ENCODE measurements at places on chromosomes 3 and 15.

GRCh38 chr3:23795096-23795495, 10.7 kb upstream of the UBE2E1 start:
- no peak for DNase-seq

GRCh38 chr15:56744701-56745683, 11.7 kb upstream of the ZNF280D start:
- no peak for DNase-seq

- DNase-seq = no peak
Measured at GRCh38 chr3:25586553-25586952, 78.2 kb downstream of the TOP2B start.

DNA sequence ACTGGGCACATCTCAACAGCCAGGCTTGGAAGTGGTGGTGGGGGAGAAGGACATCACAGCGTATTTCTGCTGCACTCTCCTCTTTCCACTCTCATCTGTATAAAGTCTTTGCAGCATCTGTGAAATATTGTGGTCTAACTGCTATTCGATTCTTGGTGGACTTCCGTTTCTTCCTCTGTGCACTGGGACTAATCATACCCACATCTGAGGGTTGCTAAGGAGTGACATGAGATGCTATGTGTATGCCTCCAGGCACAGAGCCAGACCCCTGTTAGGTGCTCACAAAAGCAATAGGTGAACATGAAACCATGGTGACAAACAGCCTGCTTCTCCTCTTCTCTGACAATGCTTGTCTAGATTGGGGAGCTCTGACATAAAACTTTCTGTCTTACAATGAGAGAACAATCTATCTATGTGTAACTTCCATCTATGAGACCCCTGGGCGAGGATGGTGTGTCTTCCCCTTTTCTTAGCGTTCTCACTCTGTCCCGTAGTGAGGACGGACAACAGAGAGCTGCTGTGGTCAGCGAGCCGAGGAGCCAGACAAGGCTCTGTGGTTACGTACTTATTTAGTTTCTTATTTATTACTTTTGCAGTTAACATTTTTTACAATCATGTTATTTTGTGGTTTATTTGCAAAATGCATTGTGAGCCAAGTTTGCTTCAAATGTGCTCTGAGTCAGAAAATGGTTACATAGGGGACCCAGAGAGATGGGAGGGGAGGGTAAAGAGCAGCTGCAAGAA, 196.7 kb upstream of the TPRG1 start:
- no peak for DNase-seq

- DNase-seq = no peak
Measured at GRCh38 chr3:102290241-102290640, 144.6 kb upstream of the ZPLD1 start.

- DNase-seq = no peak
Measured at GRCh38 chr15:95897651-95898050, 432.8 kb upstream of the NR2F2 start.
